NCI-H1436 (cell line): ENCODE measurements at places on chromosomes 7 and 10.

- DNase-seq: no peak
Observed at GRCh38 chr7:41930538-41931262, 227.8 kb upstream of the INHBA start.

DNA sequence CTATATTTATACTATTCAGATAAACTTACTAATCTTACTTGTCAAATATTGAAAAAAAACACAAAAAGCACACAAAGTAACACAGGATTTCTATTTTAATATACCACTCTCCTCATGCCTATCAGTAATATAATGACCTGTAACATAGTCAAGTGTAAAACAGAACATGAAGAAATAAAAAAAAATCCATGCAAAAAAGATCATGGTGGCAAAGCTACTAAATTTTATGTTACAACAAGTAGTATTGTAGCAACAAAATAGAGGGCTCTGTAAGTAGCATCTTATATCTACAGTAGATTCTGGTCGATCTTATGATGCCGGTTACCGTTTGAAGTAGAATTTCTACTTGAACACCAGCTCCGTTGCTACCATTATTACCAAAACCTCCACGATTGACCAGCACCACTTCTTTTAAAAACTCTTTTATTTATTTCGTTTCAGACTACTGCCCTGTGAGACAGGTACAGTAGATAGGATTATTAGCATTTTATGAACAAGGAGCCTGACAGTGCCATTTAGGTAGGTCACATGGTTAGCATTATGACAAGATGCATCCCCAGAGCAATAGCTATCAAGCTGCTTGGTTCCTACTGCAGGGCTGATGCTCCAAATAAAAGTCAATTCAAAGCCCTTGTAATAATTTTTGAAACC is 2.1 kb downstream of the CPED1 start:
- DNase-seq: no peak

GRCh38 chr7:2873686-2874551 is 29.8 kb upstream of the GNA12 start:
- no peak for DNase-seq

GRCh38 chr7:116929914-116930913 is 23.1 kb upstream of the ST7 start:
- peak; percentile 54 for DNase-seq

DNA sequence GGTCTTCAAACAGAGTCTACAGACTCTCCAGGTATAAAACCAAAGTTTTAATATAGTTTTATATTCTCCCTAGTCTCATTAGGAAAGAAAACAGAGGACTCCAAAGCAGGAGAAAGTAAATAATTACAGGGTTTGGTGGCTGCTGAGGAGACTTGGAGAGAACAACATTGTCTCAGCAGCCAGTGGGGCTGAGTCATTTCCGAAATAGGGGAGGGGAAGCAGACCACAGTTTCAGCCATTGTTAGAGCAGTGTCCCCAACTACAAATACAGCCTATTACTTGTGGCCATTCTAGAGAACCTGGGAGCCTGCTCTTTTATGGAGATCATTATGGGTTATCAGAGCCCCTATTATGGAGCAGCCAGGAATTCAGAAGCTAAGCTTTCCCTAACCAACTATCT is 44.2 kb upstream of the A1CF start:
- DNase-seq: no peak

GRCh38 chr10:105094048-105094447 is 453.0 kb downstream of the SORCS3 start:
- DNase-seq: no peak

GRCh38 chr10:17873946-17874345 is 64.8 kb downstream of the MRC1 start:
- DNase-seq: no peak

- DNase-seq: peak; percentile 6
Observed at GRCh38 chr10:73439605-73440312, 6.4 kb upstream of the MSS51 start.

DNA sequence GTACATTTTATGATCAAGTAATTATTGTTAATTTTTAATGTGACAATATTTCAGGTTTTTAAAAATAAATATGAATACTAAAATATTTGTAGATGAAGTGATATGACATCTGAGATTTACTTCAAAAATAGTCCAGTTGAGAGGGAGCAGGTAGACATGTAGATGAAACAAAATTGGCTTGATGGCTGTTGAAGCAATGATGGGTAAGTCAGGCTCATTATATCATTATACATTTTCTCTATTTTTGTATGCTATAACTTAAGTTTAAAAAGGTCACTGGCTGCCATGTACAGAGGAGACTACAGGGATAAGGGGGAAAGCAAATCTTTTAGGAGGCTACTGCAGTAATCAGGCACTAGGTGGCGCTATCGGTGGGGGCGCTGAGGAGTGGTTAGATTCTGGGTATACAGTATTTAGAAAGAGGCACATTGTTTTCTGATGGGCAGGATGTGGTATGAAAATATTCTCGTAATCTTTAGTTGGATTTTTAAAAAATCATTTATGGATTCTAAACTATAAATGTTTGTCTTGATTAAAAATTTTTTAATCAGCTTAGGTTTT is 189.8 kb upstream of the IMMP2L start:
- peak; percentile 64 for DNase-seq

DNA sequence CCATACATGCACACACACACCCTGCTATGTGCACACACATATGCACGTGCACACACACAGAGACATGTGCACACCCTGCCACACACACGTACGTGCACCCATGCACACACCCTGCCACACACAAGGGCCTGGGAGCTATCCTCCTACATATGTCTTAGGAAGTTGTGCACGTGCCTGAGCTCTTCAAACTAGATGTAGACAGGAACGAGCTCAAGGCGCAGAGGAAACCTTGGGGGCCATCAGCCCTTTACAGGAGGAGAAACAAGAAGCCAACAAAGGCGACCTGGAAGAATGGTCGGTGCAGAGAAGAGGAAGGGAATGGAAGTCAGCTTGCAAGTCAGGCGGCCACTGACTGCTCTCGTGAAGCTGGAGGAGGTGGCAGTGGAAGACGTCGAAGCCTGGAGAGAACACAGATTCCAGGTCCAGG is 58.7 kb downstream of the AOC1 start:
- DNase-seq: no peak

GRCh38 chr7:63071396-63071795 is 927.3 kb upstream of the ZNF722 start:
- DNase-seq: no peak

- DNase-seq: no peak
Observed at GRCh38 chr10:117350909-117351308, 24.3 kb downstream of the PDZD8 start.

- no peak for DNase-seq
Observed at GRCh38 chr7:2807460-2807844, 36.7 kb downstream of the GNA12 start.
